ENCODE measurements at places on chromosomes 4 and X.

- DNase-seq: no peak
These were observed 25.5 kb downstream of the PDLIM5 start for GRCh38 chr4:94477227-94477626.

- DNase-seq: peak; percentile 1
These were observed 45.8 kb downstream of the SLC39A8 start for GRCh38 chr4:102299354-102300107.

DNA sequence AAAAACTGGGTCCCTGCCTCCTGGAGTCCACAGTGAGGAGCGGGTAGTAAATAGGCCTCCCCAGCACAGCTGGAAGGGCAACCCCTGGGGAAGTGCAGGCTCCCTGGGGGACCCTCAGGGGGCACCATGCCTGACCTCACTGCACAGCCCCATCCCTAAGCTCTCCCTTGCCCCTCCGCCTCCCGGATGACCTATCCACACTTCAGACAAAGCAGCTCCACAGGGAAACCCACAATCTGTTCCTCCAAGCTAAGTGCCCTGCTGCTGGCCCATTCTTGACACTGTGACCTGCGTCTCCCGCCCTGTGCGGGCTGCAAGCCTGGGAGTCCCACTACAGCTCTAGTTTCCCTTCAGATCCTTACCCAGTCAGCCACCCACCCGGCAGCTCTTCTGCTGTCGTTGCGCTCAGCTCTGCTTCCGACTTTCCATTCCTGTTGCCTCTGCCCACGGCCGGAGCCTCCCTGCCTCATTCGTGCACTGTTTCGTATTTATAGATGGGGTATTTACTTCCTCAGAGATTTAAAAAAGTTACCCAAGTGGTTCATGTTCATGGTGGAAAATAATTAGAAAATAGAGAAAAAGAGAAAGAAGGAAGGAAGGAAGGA is 47.0 kb upstream of the STOX2 start:
- no peak for DNase-seq

DNA sequence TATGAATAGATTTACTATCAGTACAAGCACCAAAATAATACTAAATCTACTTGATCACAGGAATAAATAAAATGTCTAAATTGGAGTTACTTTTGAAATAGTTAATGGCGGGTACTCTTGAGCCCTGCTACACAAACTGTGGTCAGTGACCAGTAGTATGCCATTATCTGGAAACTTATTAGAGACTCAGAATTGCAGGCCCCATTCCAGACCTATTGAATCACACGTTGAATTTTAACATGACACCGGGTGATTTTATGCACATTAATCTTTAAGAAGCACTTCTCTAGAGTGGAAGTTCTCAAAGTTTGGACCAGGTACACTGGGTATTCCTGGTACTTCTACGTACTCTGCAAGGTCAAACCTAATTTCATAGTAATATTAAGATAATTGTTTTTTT is 660.0 kb upstream of the POU3F4 start:
- DNase-seq: no peak

DNA sequence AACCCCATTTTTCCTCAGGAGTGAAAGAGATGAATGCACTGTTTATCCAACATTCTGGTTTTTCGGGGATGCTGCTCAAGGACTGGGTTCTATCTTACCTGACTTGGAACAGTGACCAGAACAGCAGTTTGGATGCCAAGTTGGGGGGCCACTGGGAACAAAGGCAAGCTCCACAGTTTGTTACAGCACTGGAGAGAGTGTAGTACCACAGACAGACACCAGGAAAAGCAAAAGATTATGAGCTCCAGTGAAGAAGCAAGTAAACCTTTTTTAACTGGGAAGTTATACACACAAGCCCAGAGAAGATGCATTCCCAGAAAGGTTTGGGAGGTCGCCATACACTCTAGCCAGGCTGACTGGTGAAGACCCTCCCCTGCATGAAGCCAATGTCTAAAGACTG is 13.6 kb downstream of the C4orf36 start:
- DNase-seq: no peak

GRCh38 chr4:36273276-36273675 is 8.1 kb upstream of the DTHD1 start:
- DNase-seq: no peak

DNA sequence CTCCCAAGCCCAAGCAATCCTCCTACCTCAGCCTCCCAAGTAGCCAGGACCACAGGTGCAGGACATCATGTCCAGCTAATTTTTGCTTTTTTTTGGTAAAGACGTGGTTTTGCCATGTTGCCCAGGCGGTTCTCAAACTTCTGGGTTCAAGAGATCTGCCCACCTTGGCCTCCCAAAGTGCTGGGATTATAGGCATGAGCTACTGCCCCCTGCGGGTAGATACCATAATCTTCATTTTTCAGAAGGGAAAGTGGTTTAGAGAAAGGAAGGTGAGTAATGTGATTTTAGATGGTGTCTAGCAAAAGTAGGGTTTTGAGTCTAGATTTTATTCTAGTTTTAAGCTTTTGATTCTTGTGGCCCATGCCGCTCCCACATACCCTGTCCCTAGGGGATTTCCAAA is 205.3 kb upstream of the CLNK start:
- DNase-seq: no peak

DNA sequence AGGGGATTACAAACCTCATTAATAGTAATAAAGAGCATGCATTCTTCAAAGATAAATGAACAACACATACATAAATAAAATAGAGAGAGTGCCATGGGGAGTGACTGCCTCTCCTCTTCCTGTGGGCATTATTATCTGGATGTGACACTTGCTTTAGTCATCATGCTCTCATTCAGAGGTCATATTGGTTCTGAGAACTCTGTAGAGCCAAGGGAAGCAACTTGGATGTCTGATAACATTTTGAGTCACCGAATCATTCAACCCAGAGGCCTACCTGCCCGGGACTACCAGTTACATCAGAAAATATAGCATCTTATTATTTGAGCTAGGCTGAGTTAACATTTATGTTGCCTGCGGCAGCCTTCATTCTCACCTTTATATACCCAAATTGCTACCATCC is 489.5 kb downstream of the STIM2 start:
- no peak for DNase-seq

DNA sequence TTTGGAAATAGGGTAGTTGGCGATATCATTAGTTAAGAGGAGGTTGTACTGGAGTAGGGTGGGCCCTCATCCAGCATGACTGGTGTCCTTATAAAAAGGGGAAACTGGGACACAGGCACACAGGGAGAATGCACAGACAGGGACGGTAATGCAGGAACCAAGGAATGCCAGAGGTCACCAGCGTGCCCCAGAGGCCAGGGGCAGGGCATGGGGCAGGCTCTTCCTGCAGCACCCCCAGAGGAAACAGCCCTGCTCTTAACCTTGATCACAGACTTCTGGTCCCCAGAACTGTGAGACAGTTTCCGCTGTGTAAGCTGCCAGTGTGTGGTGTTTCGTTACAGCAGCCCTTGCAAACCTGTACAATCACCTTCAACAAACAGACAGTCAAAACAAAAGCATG is 15.9 kb upstream of the STOX2 start:
- DNase-seq: no peak

DNA sequence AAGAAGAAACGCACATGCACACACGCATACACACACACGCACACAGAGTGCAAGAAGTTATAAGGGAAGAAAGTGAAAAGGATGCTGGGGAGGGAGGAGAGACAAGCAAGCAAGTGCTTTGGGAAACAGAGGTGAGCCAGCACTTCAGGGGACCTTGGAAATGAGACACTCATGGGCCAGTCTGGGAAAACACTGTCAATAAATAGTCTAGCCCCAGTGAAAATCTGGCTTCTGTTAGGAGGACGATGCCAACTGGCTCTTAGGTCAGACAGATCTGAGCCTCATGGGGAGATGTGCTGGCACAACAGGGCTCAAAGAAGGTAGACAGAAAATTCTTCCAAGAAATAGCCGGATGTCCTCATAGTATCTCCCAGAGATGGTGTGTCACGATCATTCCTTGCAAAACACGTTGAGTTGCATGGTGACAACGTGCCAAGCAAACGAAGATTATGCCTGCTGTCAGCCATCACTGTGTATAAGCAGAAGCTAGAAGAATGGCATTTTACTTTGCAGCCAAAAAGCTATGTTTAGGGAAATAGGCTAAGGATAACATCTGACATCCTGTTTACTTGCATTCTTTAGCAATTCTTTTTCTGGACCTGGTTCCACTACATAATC is 557 bp upstream of the ARHGEF6 start:
- DNase-seq: no peak

- no peak for DNase-seq
These were observed 111.5 kb downstream of the DTHD1 start for GRCh38 chr4:36392916-36393315.

GRCh38 chr4:74311696-74312313 is 3.5 kb downstream of the EPGN start:
- no peak for DNase-seq

- no peak for DNase-seq
These were observed 19.4 kb downstream of the FAM9C start for GRCh38 chrX:13024986-13025385.

GRCh38 chr4:147866532-147867271 is 134.8 kb downstream of the ARHGAP10 start:
- peak; percentile 91 for DNase-seq

DNA sequence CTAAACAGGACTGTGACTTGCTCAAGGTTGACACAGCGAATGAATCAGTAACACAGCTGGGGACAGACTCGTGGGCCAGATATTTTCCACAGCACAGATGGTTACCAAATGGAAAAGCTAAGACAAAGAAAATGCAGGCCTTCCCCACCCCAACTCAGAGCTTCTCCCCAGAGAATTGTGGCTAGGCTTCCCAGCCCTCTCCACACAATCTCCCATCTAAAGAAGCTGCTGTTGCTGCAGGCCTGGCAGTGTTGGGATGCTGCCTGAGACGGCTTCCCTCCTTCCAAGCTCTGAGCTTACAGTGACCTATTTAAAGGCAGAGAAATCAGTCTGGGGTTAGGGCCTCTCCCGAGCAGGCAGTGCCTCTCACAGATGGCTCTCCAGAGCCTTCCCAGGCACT is 46.5 kb upstream of the PGRMC1 start:
- no peak for DNase-seq

DNA sequence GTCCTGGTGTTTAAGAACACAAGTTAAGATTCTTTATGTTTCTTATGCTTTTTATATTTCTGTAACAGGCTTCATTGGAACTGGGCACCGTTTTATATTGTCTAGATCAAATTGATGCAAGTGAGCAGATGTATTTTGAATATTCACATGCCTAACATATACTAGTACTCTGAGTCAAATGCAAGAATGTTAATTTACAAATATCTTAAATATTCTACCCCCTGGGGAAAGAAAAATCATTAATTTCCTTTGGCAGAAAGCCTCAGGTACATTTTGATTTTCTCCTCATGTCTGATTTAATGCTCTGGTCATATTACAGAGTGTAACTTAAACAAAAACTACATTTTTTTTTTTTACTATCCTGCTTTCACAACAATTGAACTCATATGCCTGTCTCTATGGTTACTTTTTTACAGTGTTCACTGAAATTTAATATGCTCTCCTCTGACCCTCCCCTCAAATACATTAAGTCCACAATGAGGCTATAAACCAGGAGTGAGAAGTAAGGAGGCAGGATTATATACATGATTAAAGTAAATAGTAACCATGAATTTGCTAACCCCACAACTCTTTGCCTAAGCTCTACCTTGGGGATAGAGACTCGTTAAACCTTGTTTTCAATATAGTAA is 2.4 kb upstream of the NSUN7 start:
- no peak for DNase-seq

- DNase-seq: no peak
These were observed 29.6 kb downstream of the GUCY1A1 start for GRCh38 chr4:155696226-155696625.

DNA sequence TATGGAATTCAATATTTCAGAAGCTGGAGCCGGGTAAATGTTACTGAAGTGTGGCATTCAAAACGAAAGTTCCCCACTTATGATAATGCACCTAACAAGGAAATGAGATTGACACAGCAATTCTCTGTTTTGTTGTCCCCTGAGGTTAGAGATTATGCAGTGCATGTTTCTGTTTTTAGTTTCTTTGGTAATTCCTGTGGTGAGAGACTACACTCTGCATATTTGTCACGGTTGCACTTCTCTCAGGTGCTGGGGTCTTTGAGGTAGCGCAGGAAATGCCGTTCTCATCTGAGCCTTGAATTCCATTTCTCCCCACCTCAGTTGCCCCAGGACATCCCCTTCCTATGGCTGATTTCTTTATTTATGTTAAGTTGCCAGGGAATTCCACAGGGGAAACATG is 15.3 kb upstream of the BEND4 start:
- DNase-seq: no peak

DNA sequence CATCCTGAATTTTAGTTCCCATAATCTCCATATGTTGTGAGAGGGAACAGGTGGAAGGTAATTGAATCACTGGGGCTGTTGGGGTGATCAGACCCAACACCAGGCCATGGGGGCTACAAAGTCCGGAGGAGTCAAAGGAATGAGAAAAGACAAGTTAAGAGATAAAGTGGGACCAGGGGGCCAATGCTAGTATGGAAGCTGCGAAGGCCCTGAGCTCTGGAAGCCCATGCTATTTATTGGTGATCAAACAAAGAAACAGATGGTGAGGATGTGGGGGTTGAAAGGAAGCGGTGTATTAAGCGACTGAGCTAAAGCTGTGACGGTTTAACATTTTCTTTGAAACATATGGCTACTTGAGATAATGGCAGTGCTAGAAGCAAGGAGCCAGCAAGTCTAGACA is 132.8 kb downstream of the PDGFC start:
- no peak for DNase-seq

GRCh38 chrX:77431227-77431626 is 16.0 kb upstream of the FGF16 start:
- DNase-seq: no peak

DNA sequence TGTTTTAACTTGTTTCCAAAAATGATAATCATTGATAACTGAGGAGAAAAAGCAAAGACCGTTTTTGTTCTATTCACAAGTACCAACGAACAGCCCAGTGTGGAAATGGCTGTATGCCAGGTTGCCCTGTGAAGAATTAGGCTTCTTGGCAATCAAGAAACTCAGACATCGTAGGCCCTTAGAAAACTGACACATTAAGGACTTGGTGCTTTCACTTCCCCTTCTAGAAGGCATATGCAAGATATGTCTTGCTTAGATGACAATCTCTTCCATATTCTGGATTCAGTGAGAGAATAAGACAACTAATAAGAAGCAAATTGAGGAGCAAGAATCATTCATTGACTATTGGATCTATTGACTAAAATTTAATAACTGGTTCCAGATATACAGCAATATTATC is 56.6 kb downstream of the ANAPC10 start:
- DNase-seq: no peak

GRCh38 chrX:21960569-21961541 is 20.3 kb downstream of the SMS start:
- no peak for DNase-seq

DNA sequence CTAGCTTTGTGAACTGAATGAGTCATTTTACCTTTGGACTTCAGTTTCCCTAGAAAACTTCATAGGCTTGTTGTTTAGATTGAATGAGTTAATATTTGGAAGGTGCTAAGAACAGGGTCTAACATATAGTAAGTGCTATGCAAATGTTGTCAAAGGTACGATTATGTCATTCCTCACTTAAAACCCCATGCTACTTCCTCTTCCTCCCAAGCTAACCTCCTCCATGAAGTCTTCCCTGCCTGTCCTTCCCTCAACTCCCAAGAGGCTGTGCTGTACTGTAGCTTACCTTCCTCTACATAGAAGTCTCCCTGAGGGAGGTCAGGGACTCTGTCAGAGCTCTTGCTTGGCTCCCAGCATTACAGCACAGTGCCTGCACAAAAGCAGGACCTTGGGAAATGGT is 103.4 kb upstream of the PJA1 start:
- DNase-seq: no peak
